ENCODE measurements at places on chromosomes 11 and 22. TPM values are rescaled to one million over a fixed set of nuclear protein-coding genes. Genes with fewer than 3 reads are reported as not detected.

- peak overlapping the region; percentile 39 for H3K27ac ChIP-seq
- peaks cover 13% of the 10 kb centered on the region for H3K36me3 ChIP-seq
- no peak overlapping the region for H3K4me3 ChIP-seq
Measured at GRCh38 chr22:25942115-25942855, 200.3 kb downstream of the MYO18B start.

DNA sequence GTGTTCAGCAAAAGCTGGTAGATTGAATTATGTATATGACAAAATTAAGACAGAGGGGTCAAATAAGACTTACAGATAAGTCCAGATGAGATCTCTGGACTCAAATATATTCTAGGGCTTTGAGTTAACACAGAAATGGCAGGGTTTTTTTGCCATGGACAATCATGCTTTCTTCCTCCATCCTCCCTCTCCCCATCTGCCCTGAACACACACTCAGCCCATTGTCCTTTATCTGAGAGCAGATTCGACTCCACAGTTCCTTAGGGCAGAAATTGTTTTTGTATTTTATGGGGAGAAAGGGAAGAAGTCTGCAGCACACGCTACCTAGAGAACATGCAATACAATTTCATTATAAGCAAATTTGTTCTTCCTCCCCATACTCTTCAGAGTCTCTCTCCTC is 86.8 kb downstream of the SLC1A2 start:
- no peak overlapping the region for H3K4me3 ChIP-seq
- no peaks in the 10 kb centered on the region for H3K27me3 ChIP-seq
- no peaks in the 10 kb centered on the region for H3K36me3 ChIP-seq
- peaks cover 3% of the 10 kb centered on the region for H3K4me1 ChIP-seq
- DNase-seq: no peak

GRCh38 chr11:93187290-93187689 is 10.5 kb downstream of the SLC36A4 start:
- peaks cover 31% of the 10 kb centered on the region for H3K36me3 ChIP-seq
- no peak overlapping the region for H3K27ac ChIP-seq
- no peak overlapping the region for H3K4me3 ChIP-seq
- H3K4me1 ChIP-seq: peaks cover under 1% of the 10 kb centered on the region
- no peaks in the 10 kb centered on the region for H3K27me3 ChIP-seq

RDX gene
- total RNA-seq: 129 TPM

Data from heart right ventricle (tissue), 16 donors.